ENCODE measurements at places on chromosomes 11 and 22.
A peak's percentile ranks its signal among the peaks of the same experiment; 100 is the strongest.

DNA sequence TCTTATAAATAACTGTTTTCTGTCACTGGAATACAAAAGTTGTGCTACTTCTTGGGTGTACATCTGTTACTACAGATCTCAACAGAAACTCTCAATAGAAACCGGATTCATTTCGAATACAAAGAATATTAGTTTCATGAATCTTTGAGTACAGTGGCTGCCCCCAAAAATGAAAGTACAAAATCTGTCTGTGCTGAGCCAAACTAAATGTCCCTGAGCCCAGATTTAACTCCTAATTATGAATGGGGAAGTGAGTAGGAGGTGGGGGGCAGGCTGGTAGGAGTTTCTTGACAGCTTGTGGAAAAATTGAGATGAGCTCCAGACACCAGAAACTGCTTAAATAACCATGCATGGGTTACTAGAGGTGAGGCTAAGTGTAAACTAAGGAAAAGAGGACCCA lies 41.6 kb downstream of the PITPNB start:
- DNase-seq, result no peak

DNA sequence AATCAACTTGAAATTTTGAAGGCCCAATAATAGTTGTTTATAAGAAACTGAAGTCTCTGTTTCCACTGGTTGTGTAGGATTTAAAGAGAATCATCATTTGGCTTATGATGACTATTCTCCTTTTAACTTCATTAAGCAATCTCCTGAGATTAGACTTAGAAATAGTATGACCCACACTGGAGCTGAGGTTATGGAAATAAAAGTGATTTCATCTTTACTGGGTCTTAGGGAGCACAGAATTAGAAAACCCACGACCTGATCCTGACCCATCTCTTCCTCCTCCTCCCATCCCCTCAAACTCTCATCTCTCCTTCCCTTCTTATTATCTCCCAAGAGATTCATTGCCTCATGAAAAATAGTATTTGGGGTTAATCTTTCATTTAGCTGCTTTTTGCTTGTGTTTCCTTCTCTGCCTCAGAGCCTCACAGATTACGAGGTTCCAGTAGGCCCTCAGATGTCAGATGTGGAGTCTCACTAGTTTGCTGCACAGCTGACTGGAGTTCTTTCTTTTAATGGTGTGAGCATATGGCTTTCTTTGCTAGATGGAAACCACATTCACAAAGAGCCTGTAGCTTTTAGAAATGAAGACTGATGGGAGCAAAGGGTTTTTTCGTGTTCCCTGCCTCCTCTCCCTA lies 85.0 kb downstream of the ALX4 start:
- peak; percentile 31 for DNase-seq

DNA sequence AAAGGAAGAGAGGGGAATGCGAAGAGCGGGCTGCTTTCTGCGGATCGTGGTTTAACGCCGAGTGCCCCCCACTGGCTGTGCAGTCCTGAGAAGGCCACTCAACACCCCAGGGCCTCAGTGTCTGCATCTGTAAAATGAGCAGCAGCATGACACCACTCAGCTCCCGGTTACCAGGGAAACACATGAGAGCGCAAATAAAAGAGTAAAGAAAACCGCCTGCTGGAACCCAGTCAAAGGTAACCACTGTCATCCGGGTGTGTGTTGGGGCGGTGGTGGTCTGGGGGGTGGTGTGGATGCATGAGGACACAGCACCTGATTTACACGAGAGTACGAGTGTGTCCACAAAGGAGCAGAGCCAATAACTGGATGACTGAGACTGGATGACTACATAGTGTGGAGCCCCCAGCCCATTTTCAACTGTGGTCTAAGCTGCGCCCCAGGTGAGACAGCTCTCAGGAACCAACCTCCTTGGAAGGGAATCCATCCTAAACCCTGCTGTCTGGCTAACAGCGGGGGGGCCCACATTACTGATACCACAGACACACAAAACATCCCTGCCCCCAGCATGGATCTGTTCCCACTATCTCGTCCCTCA lies 5.7 kb downstream of the CELSR1 start:
- DNase-seq, result no peak

GRCh38 chr11:118156531-118157185 lies 4.0 kb upstream of the SCN4B start:
- DNase-seq, result no peak

DNA sequence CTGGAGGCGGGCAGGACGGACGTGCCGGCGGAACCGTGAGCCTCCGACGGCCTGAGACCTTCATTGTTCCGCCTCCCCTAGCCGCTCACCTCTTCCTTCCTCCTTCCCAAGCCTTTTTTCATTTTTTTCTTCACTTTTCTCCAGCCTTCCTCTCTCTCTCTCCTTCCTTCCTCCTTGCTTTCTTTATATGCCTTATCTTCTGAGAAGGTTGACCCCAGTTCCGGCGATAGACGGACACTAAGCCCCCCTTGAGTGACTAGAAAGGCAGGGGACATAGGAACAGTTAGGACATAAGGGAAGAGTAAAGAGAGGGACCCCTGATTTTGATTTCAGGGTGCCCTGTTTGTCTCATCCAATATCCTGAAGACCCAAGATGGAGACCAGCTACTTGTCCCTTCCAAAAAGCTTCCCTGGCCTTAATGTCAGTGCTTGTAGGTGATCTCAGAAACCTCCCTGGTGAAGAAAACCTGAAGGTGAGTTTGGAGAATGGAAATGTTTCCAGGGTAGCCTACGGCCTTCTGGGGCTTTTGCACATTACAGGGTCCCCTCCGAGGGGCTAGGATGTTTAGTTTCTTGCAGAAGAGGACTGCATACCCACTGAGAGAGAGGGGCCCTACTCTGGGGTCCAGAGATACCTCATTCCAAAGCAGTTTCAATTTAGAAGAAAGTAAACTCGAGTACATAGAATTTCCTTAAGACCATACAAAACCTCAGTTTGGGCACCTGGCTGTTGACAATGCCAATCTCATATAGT lies 3.5 kb downstream of the ADM start:
- DNase-seq, result no peak

GRCh38 chr11:133723056-133723455 lies 122.3 kb downstream of the SPATA19 start:
- DNase-seq, result no peak

- DNase-seq, result peak; percentile 94
Measured at GRCh38 chr22:33803371-33804282, 116.6 kb downstream of the LARGE1 start.

DNA sequence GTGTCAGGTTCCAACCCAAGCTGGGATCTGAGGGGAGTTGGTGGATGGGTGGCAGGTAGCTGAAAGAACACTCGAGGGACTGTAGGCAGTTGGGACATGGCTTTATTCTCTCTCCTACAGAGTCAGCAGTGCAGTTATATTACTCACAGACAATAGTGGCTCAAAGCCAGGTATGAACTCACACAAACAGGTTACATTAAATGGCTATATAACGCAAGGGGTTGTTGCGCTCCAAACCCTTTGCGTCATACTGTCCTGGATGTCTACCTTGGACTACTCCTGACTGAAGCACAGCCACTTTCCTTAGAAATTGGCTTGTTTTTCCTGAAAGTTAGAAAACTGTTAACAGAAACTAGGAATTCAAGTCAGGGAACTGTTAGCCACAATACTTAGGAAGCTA lies 66.4 kb upstream of the OR4B1 start:
- peak; percentile 34 for DNase-seq

GRCh38 chr11:78741741-78742140 lies 167.1 kb upstream of the NARS2 start:
- no peak for DNase-seq

- DNase-seq, result no peak
Measured at GRCh38 chr11:127242676-127243075, 242.1 kb upstream of the KIRREL3 start.

- peak; percentile 77 for DNase-seq
Measured at GRCh38 chr11:28090052-28090749, 17.8 kb downstream of the KIF18A start.

DNA sequence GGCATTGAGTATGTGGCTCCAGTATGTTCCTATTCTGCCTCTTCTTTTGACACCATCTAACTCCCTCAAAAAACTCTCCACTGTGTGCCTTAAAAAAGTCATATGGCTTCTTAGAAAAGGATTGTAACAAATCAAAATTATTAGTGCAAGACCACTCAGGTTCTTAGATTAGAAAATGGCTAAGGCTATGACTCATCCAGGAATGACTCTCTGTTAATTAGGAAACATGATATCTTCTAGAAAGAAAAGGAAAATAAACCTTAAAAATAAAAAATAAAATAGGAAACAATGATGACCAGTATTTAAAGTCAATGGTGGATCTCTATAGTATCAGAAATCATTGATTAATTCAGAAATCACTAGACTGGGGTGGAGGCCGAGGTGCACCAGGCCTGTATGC lies 21.7 kb downstream of the SLC25A17 start:
- DNase-seq, result peak; percentile 43

DNA sequence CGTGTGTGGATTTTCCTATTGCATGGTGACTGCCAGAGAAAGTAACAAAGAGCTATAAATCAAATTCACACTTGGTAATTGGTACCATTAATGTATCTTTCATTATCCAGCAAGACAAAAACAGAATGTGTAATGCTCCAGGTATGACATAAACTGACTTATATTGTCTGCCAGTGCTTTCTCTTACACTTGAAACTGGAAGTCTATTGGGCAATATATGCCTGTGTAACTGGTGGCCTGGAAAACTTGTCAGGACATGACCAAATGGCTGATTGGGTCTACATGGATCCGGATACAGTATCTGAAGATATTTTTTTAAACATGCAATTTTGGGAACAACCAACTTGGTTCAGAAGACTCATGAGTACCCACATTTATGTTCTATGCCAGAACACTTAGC lies 174.6 kb upstream of the ARHGAP42 start:
- no peak for DNase-seq

GRCh38 chr11:45267652-45268299 lies 18.4 kb downstream of the SYT13 start:
- DNase-seq, result no peak

- DNase-seq, result no peak
Measured at GRCh38 chr11:112859787-112860186, 101.4 kb upstream of the NCAM1 start.

DNA sequence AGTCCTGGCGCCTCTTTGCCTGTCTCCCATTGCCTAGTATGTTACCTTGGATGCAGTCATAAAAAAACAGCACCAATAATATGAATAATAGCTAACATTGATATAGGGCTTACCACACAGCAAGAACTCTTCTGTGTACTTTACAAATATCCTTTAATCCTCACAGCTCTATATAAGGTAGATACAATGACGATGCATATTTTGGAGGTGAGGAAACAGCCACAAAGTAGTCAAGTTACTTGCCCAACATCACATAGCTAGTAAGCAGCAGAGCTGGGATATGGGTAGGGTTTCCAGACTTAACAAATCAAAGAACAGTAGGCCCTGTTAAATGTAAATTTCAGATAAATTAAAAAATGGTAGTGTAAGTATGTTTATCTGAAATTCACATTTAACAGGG lies 128.8 kb downstream of the ST3GAL4 start:
- DNase-seq, result peak; percentile 80

DNA sequence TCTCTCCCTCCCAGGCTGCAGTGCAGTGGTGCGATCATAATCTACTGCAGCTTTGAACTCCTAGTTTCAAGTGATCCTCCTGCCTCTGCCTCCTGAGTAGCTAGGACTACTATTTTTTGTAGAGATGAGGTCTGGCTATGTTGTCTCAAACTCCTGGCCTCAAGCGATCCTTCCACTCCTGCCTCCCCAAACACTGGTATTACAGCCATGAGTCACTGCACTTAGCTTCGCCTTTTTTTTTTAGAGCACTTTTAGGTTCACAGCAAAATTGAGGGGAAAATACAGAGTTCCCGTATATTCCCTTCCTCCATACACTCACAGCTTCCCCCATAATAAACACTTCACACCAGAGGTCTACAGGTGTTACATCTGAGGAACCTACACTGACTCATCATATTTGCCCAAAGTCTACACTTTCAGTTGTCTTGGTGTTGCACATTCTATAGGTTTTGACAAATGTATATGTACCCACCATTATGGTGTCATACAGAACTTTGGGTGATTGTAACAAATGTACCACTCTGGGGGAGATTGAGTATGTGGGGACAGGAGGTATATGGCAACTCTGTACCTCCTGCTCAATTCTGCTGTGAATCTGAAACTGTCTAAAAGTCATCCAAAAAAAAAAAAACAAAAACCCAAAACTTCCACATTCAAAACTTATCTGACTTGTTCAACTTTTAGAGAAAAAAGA lies 11.3 kb upstream of the SLC37A4 start:
- DNase-seq, result no peak

DNA sequence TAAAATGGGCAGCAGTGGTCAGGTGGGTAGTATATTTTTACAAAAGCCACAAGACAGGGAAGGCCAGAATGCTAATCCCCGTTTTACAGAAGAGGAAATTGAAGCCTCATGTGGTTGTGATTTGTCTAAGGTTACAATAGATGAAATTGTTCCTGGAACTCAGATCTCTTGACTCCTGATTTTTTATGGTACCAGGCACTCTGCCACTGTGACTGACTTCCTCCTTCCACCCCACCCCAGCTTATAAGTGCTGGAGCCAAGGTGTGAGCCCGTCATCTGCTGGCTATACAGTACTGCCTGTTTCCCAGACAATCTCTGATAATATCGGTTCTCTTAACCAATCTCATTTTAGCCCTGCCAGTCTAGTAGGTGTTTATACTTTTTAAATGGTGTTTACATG lies 1.9 kb downstream of the SLC5A1 start:
- DNase-seq, result no peak

GRCh38 chr22:19896665-19897355 lies 42.1 kb upstream of the GNB1L start:
- DNase-seq, result no peak

- no peak for DNase-seq
Measured at GRCh38 chr11:108218912-108219783, 3.3 kb downstream of the NPAT start.

DNA sequence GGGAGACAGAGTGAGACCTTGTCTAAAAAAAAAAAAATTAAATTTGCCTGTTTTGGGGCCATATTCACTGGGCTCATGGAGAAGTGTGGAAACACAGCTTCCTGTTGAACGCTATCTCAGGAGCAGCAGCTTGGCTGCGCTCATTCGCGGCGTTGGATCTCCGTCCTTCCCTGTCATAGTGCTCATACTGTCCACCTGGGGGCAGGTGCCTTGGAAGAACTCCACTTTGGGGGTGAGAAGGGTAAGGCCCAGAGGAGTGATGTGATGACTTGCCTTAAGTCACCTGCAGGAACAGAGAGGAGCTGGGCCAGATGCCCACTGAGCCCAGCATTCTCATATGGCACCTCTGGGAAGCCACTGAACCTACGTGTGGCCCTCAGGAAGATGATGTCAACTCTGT lies 82.8 kb downstream of the CABIN1 start:
- no peak for DNase-seq

- DNase-seq, result peak; percentile 10
Measured at GRCh38 chr11:46951864-46952263, 15.3 kb downstream of the CSTPP1 start.

GRCh38 chr11:26753723-26754504 lies 32.1 kb upstream of the SLC5A12 start:
- DNase-seq, result peak; percentile 72

GRCh38 chr11:76987203-76987602 lies 47.0 kb upstream of the B3GNT6 start:
- no peak for DNase-seq

- DNase-seq, result no peak
Measured at GRCh38 chr22:45911601-45912271, 65.2 kb downstream of the WNT7B start.

Measured in fibroblast of skin of right biceps (primary cell).